ENCODE measurements at places on chromosomes 4 and X.

GRCh38 chrX:24482823-24483415, 17.8 kb downstream of the PDK3 start:
- DNase-seq: no peak

- no peak for DNase-seq
These were observed 8.1 kb upstream of the LINC00632 start for GRCh38 chrX:140701480-140701879.

DNA sequence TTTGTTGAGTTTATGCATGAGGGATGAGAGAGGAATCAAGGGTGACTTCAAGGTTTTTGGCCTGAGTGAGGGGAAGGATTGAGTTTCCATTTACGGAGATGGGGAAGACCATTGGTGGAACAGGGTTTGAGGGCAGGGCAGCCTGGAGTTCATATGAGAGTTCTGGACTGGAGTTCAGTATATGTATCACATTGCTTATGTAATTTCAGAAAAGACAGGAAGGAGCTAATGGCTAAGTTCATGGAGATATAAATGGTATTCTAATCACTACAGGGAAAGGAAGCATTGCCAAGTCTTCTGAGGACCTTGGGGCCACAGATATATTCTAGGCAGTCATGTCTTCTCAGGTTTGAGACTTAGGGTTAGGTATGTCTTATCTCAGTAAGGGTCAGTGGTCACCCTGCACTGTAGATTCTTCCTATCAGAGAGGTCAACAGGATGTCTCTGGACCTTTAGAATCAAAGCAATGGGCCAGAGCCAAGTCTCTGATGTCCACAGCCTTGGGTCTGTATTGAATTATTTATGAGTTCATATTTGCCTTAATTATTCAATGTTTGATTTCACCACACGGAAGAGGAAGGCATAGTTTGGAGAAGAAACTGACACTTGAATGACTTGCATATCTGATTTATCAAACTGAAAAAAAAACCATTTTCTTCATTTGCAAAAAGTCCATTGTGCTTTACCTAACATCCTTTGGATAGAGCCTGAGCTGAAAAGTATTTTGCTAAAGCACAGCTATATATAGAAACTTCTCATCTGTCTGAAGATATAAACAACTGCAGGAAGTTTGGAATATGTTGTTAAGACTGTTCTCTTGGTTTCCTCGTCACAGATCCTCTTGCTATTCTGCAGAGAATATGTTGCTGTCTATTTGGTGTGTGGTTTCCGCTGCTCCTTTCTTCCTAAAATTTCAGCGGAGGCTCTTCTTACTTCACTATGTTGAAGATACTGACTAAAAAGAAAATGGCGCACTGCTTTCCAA, 139.5 kb downstream of the PDGFRA start:
- no peak for DNase-seq

GRCh38 chrX:40158036-40158706, 60.4 kb upstream of the BCOR start:
- no peak for DNase-seq

DNA sequence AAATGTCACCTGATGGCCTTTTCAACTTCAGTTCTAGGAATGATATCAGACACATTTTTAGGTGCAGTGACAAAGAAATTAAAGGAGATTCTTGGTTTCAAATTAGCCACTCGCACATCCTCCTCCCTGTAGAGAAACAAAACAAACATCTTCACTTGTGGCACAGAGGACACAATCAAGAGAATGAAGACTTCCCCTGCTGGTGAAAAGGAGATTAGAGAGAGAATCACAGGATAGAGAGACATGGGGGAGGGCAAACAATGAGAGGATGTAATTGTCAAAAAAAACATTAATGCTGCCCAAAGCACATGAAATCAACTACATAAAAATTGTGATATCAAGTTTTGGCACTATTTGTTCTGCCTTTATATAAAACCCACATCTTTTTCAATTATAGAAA, 34.5 kb downstream of the ACE2 start:
- no peak for DNase-seq

- DNase-seq: no peak
These were observed 48.2 kb downstream of the THAP9 start for GRCh38 chr4:82948647-82949204.

DNA sequence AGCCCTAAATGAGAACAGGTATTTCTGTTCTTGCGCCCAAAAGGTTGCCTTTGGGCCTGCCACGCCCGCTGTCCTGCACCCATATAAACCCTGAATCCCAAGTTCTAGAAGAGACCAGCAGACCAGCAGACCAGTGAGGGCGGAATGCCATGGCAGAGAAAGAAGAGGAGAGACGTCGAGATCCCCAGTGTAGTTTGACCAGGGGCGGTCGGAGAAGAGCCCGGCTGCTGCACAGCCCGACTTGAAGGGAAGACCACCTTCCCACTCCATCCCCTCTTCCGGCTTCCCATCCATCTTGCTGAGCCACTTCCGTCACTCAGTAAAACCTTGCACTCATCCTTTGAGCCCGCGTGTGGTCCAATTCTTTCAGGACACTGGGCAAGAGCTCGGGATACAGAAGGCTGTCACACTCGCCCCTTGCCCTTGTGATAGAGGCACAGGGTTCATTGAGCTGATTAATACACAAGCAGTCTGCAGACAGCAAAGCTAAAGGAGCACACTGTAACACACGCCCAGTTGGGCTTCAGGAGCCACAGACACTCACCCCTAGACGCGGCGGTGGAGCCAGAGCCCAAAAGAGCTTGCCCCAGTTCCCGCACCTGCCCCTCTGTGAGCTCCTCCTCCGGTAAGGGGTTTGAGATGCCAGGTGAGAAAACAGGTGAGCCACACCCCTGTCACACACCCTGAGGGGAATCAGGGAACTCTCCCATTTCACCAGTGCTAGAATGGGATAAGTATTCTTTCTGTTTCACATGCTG, 230.8 kb downstream of the PCDH10 start:
- no peak for DNase-seq

GRCh38 chr4:76658231-76659102, 223.4 kb downstream of the SHROOM3 start:
- DNase-seq: no peak

GRCh38 chrX:53374923-53375322, 47.5 kb downstream of the SMC1A start:
- no peak for DNase-seq

DNA sequence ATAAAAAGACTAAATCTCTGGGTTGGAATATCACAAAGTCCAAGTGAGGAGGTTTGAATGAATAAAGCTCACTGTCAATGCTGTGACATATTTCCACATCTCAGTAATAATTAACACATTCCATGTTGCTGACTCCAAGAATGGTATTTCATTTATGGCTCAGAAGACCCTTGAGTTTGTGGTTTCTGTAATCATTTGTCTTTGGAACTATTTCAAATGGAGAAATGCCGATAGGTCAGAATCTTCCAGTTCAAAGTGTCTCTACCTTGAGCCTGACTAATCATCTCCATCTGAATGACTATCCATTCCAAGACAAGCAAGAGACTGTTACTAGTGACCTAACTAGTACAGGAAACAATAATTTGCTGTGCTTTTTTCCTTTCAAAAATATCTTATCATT, 24.2 kb upstream of the SLC2A9 start:
- DNase-seq: no peak

- DNase-seq: no peak
These were observed 187.7 kb downstream of the UNC5C start for GRCh38 chr4:95360906-95361695.

DNA sequence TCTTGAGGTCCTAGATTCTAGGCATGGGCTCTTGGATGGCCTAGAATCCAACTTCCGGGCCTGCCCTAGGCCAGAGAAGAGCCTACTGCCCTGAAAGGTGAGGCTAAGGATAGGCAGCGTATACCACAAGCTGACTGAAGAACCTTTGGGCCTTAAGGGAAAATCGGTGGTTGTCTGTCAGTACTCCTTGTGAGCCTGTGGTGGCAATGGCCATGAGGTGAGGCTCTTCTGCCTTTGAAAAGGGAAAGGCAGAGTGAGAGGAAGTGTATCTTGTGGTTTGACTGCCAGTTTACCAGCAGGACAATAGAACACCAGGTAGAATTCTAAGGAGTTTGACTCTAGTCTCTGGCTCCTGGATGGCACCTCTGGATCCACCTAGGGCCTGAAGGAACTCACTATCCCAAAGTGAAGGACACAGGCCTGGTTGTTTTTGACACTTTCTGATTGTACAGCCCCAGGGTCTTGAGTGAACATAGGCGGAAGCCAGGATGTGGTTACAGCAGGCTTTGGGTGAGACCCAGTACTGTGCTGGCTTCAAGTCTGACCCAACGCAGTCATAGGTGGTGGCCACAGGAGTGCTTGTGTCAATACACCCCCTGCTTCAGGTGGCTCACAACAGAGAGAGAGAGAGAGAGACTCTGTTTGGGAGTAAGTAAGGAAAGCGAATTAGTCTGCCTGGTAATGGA, 20.9 kb downstream of the ITIH6 start:
- no peak for DNase-seq

GRCh38 chr4:108940634-108941033, 177.8 kb upstream of the ETNPPL start:
- no peak for DNase-seq

DNA sequence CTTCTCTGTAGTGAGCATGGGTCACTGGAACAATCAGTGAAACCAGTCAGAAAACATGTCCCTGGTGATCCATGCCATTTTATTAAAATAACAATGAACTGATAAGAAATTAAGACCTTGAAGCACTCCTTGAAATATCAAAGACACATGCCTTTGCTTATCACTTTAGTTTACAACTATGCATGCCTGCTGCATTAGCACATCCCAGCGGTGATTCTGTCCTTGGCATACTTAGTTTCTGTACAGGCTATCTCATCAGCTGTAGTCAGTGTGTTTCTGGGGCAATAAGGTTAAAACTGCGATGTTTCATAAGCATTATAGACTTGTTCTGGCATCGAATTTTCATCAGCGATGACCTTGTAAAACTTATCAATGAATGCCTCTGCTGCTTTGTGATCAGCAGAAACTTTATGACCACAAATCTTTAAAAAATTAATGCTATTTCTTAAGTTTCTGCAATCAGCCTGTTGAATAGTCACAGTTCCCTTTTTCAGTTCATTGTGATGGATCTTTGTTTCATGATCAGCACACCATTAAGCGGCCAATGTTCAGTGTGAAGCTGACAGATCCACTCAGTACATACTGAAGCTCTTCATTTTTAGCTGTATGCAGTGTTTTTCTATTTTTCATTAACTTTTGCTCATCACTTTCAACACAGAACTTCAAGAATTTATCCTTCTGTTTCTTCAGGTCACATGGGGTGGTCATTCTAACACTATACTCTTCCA, 150.5 kb downstream of the RNF150 start:
- no peak for DNase-seq

GRCh38 chr4:6338951-6339817, 69.5 kb downstream of the WFS1 start:
- no peak for DNase-seq

- DNase-seq: no peak
These were observed 7.0 kb upstream of the USO1 start for GRCh38 chr4:75717408-75717807.

DNA sequence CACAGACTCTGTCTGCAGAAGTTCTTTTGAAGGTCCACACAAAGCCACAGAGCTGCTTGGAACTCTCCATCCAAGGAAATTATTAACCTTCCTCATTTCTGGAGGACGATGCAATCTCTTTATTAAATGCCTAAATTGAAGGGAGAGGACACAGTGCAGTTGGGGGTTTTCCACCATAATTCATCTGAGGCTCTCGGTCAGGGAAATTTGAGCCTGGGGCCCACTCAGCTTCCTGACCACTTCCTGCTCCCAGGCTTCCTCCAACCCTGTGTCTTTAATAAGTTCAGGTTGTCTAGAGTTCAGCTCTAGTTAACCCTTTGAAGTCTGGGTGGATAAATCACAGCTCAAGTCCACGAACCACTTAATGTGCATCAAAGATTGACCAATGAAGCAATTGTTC, 58.5 kb downstream of the PRPS1 start:
- DNase-seq: no peak

- DNase-seq: no peak
These were observed 275.4 kb downstream of the FAT4 start for GRCh38 chr4:125590158-125590557.

- DNase-seq: no peak
These were observed 362.3 kb upstream of the EPHA5 start for GRCh38 chr4:66032571-66032970.

GRCh38 chr4:2296631-2297601, 35.0 kb upstream of the MXD4 start:
- no peak for DNase-seq

GRCh38 chr4:138611721-138612120, 369.6 kb upstream of the SLC7A11 start:
- DNase-seq: no peak

- DNase-seq: no peak
These were observed 83.5 kb downstream of the ZNF674 start for GRCh38 chrX:46461660-46462191.

- no peak for DNase-seq
These were observed 180.7 kb downstream of the GASK1B start for GRCh38 chr4:157992038-157992705.

DNA sequence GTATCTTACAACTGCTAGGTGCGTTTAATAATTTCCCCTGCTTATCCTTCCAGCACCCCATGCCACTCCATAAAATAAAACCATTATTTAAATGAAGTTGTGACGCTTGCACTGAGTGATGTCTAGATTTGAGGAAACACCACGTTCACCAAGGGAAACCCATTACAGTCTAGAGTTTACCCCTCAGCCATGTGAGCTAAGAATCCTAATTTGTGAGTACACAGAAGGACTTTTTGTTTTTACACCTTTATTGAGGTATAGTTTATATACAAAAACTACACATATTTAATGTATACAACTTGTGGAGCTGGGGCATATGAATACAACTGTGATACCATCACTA, 326.8 kb downstream of the RAPGEF2 start:
- no peak for DNase-seq

DNA sequence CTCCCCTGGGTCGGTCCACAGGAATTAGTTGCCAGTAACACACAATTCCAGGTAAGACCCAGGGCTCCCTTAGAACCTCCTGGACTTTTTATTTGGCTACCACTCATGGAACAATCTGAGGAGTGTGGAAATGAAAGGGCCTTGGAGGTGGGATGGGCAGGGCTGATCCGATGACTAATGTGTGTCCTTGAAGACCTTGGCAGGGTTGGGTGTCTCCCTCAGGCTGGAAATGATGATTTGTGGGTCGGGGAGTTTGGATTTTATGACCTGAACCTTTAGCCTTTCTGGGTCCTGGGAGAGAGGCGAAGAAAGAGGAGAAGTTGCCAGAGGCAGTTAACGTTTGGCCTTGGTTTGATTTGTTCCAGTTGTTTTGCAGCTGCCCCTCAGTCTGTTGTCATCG, 425.0 kb downstream of the MID1IP1 start:
- no peak for DNase-seq

DNA sequence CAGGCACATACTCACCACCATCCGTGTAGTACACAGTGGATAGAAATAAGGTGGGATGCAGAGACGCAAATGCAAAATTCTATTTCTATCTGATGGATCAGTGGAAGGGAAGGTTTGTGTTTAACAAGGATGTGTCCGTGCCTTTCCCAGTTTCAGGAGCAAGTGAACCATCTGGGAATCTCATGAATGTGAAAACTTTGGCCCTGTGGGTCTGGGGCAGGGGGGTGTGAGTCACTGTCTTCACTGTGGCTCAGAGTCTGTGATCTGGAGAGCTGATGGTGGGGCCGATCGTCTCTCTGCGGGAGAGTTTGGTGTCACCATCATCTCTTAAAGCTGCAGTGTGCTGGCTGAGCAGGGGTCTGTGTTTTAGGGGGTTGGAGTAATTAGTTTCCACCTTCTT, 179.3 kb upstream of the STS start:
- DNase-seq: no peak

- no peak for DNase-seq
These were observed 634.7 kb upstream of the BOD1L1 start for GRCh38 chr4:14262221-14262620.

- DNase-seq: no peak
These were observed 100.7 kb upstream of the STX18 start for GRCh38 chr4:4642496-4643000.

GRCh38 chr4:168784786-168785461, 225.1 kb downstream of the CBR4 start:
- no peak for DNase-seq

Data from stimulated activated CD4-positive, alpha-beta T cell treated with anti-CD3 and anti-CD28 coated beads, TNF-alpha, amount 100 ng/mL, for 4 hours (primary cell).